SJCRH30 (cell line): ENCODE measurements at places on chromosomes 1 and 21. TPM values are rescaled to one million over a fixed set of nuclear protein-coding genes. Genes with fewer than 3 reads are reported as not detected.

The PGLYRP4 gene
- not detected in 2 replicates for total RNA-seq

DNA sequence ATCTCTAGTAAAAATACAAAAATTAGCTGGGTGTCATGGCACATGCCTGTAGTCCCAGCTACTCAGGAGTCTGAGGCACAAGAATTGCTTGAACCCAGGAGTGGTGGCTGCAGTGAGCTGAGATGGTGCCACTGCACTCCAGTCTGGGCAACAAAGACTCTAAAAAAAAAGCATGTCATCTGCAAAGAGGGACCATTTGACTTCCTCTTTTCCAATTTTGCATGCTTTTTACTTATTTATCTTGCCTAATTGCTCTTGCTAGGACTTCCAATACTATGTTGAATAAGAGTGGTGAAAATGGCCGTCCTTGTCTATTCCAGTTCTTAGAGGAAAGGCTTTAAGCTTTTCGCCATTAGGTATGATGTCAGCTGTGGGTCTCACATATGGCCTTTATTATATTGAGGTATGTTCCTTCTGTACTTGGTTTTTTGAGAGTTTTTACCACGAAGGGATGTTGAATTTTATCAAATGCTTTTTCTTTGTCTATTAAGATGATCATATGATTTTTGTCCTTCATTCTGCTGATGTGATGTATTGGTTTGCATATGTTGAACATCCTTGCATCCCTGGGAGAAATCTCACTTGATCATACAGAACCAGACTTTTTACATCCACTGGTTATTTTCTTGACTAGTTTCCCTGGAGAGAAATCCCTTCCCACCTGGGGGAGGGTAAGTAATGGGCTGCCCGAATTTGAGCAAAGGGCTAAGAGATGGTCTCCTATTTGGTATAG is 17.0 kb upstream of the RAP1GAP start:
- no peak overlapping the region for H3K4me3 ChIP-seq
- DNase-seq = no peak
- peaks cover 51% of the 10 kb centered on the region for H3K36me3 ChIP-seq
- H3K27ac ChIP-seq = no peak overlapping the region

GRCh38 chr1:8423269-8423691 is 105.4 kb downstream of the SLC45A1 start:
- peaks cover 10% of the 10 kb centered on the region for H3K36me3 ChIP-seq
- no peaks in the 10 kb centered on the region for H3K27me3 ChIP-seq
- DNase-seq = peak; percentile 60
- peaks cover 26% of the 10 kb centered on the region for H3K4me1 ChIP-seq

DNA sequence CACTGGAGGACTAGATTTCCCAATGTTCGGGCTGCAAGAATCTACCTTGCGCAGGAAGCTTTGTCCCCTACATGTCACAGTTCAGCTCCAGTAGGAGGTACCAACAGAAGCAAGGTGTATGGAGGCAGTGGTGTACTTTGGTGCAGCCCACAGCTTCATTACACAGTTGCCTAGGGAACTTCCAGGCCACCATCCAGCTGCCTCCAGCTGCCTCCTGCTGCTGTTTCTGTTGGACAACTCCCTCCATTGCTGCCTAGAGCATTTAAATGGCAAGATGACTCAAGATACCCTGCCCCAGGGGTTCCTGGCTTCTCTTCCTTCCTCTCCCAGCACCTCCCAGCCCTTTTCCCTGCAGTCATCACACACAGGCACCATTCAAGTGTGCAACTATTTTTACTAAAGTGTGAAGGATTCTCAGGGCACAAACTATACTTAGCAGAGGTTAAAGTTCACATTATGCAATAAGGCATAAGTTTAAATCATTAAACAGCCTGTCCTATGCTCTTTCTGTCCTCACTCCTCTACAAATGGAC is 39.0 kb upstream of the ATP1A1 start:
- H3K27ac ChIP-seq = no peak overlapping the region
- no peaks in the 10 kb centered on the region for H3K27me3 ChIP-seq
- H3K36me3 ChIP-seq = no peaks in the 10 kb centered on the region
- no peaks in the 10 kb centered on the region; the same call in 1 of the 2 replicates for H3K4me1 ChIP-seq
- DNase-seq = no peak
- H3K4me3 ChIP-seq = no peak overlapping the region

GRCh38 chr1:245807954-245808719 is 653.4 kb downstream of the KIF26B start:
- H3K27me3 ChIP-seq = no peaks in the 10 kb centered on the region
- no peak overlapping the region for H3K4me3 ChIP-seq
- H3K4me1 ChIP-seq = peaks cover 11% of the 10 kb centered on the region
- H3K27ac ChIP-seq = no peak overlapping the region
- DNase-seq = no peak

GRCh38 chr1:46790446-46791101 is 8.3 kb upstream of the CYP4B1 start:
- no peak for DNase-seq
- H3K4me3 ChIP-seq = no peak overlapping the region
- H3K36me3 ChIP-seq = no peaks in the 10 kb centered on the region
- H3K27me3 ChIP-seq = no peaks in the 10 kb centered on the region
- no peaks in the 10 kb centered on the region for H3K4me1 ChIP-seq
- H3K27ac ChIP-seq = no peak overlapping the region

DNA sequence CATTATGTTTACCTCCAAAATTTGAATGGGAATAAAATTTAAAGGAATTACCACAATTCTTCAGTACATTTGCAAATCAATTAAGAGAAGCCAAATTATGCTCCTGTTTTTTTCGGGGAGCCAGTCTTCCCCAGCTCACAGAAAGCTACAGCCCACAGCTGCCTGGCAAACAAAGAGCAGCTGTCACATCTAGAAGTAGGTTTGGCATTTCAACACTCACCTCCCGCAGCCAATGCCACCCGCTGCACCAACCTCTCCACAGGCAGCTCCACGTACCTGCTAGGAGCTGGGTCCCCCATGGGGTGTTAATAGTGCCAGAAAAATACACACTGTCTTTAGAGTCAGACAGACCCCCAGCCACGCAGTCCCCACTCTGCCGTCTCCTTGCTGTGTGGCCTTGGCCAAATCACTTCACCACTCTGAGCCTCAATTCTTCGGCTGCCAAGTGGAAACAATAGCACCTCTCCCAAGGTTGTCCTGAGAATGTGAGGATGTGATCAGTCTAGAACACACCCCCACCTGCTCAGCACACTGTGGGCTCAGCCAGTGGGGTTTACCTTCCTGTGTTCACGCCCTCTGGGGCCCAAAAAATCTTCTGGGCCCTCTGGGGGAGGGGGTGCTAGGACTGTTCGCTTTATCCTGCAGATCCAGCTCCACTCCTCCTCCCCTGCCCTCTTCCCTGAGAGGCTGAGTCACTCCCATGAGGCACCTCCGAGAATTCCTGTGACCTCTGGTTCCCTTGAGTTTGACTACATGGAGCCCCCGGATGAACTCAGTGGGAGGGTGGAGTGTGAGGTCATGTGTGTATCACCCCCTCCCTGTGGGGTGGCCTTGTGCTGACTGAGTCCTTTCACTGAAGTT is 204.3 kb upstream of the GRIK3 start:
- H3K27ac ChIP-seq = no peak overlapping the region
- no peaks in the 10 kb centered on the region for H3K36me3 ChIP-seq
- DNase-seq = no peak
- no peaks in the 10 kb centered on the region for H3K4me1 ChIP-seq

DNA sequence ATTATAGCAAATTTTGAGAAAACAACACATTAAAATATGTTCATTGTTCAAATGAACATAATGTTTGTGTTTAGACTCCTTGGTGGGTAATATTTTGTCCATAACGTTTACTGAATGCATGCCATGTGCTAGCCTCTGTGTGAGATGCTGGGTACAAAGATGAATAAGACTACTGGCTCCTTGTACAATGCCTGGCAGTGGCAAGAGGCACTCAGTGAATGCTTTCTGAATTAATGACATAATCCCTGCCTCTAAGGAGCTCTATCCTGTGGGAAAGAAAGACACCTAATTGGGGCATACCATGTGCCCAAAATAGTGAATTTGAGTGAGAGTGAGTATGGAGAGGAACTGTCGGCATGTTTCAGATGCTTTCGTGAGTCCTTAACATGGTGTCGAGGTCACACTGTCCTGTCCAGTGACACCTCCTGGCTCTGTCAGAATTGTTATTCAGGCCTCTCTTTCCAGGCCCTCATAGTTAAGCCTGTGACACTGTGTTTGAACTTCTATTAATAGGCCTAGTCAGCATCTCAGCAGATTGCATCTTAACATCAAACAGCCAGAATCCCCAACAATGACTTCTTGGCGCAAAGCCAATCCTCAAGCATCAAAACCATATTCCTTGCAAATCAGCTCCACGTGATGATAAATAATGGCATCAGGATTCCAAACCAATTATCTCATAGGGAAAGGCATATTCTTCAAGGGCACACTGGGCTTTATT is 32.8 kb upstream of the S1PR1 start:
- H3K27ac ChIP-seq = no peak overlapping the region
- peak; percentile 5 for DNase-seq
- H3K36me3 ChIP-seq = no peaks in the 10 kb centered on the region
- H3K4me3 ChIP-seq = no peak overlapping the region
- H3K4me1 ChIP-seq = peaks cover 4% of the 10 kb centered on the region; the same call in 1 of the 2 replicates

- no peaks in the 10 kb centered on the region for H3K4me1 ChIP-seq
- H3K27ac ChIP-seq = no peak overlapping the region
- no peaks in the 10 kb centered on the region for H3K36me3 ChIP-seq
- no peak overlapping the region for H3K4me3 ChIP-seq
- H3K27me3 ChIP-seq = no peaks in the 10 kb centered on the region
Observed at GRCh38 chr1:221994274-221994698, 252.4 kb upstream of the DUSP10 start.
